ENCODE measurements at places on chromosomes 6 and 20.

GRCh38 chr6:42390228-42390934 lies 61.3 kb downstream of the TRERF1 start:
- no peak for DNase-seq

DNA sequence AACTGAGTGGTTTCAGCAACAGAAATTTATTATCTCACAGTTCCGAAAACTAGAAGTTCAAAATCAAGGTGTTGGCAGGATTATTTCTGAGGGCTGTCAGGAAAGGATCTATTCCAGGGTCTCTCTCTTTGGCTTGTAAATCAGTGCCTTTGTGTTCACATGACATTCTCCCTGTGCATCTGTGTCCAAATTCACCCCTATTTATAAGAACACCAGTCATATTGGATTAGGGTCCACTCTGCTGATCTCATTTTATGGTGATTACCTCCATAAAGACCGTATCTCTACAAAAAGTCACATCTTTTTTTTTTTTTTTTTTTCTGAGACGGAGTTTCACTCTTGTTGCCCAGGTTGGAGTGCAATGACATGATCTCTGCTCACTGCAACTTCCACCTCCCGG lies 68.6 kb upstream of the MARCKS start:
- DNase-seq: no peak

DNA sequence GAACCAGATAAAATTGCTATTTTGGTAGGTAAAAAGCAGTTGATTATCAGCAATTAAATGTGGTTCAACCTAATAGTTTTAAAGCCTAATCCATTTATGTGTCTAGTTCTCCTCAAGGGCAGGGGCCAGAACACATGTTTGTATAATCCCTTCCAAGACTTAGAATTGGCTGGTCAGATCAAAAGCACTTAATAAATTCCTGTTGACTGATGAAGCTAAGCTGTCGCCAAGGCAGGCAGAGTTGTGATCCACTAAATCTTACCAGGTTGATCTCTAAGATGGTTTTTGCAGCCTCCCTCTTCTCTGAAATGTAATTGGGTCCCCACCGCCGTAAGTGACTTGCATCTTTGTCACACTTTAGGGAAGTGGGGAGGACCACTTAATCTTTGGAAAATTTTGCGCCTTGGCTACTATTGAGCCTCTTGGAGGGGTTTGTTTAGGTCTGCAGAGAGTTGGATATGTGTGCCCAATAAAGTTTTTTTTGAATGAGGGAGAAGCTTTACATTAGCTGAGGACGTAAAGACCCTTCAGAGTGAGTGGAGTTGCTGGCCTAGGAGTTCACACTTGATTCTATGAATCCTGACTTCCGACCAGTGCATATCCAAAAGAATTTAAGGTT lies 65.9 kb downstream of the PHF20 start:
- no peak for DNase-seq

DNA sequence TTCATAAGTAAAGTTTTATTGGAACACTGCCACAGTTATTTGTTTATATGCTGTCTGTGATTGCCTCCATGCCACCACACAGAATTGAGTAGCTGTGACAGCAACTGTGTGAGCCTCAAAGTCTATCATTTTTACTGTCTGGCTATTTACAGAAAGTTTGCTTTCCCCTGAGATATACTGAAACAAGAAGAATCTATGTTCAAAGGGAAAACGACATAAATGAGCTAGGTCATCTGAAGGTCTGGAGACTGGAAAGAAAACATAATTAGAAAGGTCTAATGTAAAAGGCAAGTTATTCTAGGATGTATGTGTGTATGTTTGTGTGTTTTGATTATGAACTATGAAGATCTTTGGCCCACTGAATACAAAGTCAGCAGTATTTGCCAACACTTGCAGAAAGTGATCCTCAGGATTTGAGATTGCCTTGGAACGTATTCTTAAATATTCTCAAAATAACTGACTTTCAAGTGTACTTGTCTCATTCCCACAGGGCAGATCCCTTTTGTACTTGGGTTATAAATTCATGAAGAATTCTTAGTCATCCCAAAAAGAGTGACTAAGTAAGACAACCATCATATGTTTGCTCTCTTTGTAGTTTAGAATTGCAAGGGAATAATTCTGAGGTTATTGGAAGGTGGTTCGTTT lies 677.7 kb downstream of the DOK5 start:
- no peak for DNase-seq

DNA sequence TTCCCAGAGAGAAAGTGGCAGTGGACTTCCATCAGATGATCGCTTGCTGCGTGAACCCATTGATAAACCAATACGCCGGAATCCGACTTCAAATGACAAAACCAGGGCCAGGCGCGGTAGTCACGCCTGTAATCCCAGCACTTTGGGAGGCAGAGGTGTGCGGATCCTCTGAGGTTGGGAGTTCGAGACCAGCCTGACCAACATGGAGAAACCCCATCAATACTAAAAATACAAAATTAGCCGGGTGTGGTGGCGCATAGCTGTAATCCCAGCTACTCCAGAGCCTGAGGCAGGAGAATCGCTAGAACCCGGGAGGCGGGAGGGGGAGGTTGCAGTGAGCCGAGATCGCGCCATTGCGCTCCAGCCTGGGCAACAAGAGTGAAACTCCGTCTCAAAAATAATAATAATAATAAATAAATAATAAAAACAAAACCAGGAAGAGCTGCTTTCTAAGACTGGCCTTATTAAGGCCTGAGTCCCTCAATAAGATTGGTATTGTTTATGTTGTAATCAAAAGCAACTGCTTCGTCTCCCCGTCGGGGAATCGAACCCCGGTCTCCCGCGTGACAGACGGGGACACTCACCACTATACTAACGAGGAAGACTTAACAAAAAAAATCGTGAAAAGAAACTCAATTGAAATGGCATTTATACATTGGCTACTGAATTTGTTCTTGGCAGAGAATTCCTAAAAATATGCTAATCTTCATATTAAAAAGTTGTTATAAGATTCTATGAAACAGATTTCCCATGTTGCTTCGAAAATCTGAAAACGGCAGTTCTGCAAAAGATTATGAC lies 110.2 kb upstream of the ZNF184 start:
- DNase-seq: peak; percentile 81

GRCh38 chr6:37126961-37127616 lies 42.9 kb upstream of the PIM1 start:
- no peak for DNase-seq

DNA sequence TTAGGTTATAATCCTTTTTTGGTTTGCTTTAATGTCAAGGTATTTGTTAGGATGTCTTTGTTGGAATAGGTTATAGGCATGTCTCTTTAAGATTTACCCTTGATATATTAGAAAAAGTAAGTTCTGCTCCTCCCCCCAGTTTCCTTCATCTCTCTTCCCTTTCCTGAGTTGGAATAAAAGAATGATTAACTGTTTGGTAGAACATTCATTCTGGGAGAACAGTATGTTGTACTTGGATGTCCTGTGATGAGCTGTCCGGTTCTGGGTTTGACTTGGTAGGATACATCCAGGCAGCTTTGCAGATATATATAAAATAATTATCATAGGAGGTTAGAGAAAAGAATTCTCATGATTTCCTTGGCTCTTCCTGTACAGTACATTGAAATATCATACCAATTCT lies 199.6 kb upstream of the RREB1 start:
- DNase-seq: no peak

- peak; percentile 31 for DNase-seq
These were observed 151.4 kb downstream of the ID4 start for GRCh38 chr6:19988555-19988954.

DNA sequence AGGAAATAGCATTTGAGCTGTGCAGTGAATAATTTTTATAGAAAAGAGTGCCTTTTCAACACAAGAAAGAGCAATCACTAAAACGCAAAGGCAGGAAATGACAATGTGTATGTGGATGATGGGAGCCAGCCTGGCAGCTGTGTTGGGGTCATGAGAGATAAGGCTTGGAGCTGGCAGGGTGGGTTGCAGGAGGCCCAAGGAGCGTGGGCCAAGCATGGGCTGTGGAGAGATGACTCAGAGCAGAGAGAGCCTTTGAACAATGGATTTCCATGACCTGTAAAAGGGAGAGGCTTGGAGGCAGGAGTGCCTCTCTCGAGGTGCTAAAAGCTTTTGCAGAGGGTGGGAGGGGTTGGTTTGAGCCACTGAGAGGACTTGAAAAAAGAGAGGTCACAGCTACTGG lies 6.6 kb upstream of the TBC1D7 start:
- peak; percentile 97 for DNase-seq

GRCh38 chr6:18186540-18187250 lies 31.5 kb downstream of the KDM1B start:
- DNase-seq: no peak

DNA sequence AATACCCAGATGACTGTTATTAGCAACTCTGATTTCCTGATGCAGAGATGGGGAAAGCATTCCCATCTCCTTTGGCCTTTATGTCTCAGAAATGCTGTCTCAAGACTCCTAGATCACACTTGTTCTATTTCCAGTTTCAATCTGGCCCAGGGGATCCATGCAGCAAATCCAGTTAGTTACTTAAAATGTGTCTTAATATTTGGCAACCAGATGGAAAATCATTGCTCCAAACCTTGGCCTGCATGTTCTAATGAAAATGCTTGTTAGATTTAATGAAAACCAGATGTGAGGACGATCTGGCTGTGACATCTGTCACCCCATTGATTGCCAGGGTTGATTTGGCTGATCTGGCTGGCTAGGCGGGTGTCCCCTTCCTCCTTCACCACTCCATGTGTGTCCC lies 125.2 kb downstream of the TSHZ2 start:
- no peak for DNase-seq

GRCh38 chr6:161259302-161259701 lies 14.6 kb downstream of the AGPAT4 start:
- DNase-seq: no peak

DNA sequence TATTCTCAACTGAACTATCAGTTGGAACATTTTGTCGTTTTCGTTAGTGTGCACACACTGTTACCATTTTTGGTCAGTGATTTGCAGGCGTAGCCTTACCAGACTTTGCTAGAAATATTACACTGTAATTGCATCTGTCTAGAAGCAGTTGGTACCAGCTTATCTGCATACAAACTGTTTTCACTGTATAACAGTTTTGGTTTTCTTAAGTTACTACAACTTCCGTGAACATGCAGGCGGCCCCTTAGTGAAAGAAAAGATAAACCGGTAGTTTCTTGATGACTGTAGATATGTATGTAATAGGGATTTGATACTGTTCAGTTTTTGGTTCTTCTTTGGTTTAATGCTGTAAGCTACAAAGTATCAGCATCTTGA lies 1.3 kb downstream of the DSTN start:
- peak; percentile 64 for DNase-seq

GRCh38 chr6:7239590-7239948 lies 73.4 kb downstream of the SSR1 start:
- DNase-seq: no peak

DNA sequence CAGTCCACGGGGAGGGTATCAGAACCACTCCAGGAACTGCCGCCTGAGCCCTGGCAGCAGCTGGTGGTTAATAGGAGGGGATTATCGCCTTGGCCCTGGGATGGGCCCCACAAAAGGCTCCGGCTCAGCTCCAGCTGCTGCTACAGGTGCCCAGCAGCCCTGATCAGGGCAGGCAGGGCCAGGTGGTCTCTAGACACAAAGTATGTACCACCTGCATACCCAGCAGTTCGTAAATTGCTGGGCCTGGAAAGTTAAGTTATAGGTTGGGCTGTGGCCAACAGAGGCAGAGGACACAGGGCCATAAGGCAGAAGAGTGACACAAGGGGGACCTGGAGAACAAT lies 35.1 kb downstream of the RRBP1 start:
- DNase-seq: no peak

- no peak for DNase-seq
These were observed 149.9 kb upstream of the KCNG1 start for GRCh38 chr20:51172558-51173428.

- DNase-seq: no peak
These were observed 128.5 kb downstream of the TPBG start for GRCh38 chr6:82492134-82492533.

DNA sequence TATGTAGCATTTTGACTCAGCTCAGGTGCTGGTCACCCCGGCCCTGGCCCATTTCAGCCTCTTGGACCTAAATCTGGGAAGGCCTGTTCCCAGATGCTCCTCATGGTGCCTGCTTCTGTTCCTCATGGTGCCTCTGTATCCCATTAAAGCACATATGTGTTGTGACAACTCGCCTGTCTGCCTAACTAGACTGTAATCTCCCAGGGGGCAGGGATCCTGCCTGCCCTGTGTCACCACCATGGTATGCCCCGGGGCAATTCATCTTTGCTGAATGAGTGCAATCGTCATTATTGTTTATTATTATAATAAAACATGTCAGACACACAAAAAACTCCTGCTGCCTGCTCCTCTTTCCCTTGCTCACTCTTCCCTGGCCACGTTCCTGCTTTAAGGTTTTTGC lies 62.0 kb downstream of the ZFP64 start:
- no peak for DNase-seq

- DNase-seq: no peak
These were observed 78.4 kb upstream of the CCN6 start for GRCh38 chr6:111975466-111975865.

DNA sequence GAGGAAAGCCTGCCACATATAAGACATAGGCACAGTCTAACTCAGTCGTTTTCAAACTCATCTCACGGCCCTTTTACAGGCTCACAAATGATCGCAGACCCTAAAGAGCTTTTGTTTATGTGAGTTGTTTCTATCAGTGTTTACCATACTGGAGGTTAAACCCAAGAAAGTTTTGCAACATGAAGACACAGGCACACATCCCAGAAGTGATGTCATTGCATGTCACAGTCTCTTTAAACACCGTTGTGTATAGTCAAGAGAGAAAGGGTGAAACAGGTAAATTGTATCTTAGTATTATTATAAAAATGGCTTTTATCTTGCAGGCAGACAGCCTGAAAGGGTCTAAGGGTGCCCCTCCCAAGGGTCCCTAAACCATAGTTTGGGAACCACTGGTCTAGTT lies 96.7 kb downstream of the BACH2 start:
- no peak for DNase-seq

- DNase-seq: no peak
These were observed 34.5 kb upstream of the AVP start for GRCh38 chr20:3119044-3119443.

- peak; percentile 72 for DNase-seq
These were observed 14.5 kb upstream of the WFDC12 start for GRCh38 chr20:45138561-45139300.

GRCh38 chr20:64114356-64114971 lies 7.1 kb upstream of the NPBWR2 start:
- no peak for DNase-seq

DNA sequence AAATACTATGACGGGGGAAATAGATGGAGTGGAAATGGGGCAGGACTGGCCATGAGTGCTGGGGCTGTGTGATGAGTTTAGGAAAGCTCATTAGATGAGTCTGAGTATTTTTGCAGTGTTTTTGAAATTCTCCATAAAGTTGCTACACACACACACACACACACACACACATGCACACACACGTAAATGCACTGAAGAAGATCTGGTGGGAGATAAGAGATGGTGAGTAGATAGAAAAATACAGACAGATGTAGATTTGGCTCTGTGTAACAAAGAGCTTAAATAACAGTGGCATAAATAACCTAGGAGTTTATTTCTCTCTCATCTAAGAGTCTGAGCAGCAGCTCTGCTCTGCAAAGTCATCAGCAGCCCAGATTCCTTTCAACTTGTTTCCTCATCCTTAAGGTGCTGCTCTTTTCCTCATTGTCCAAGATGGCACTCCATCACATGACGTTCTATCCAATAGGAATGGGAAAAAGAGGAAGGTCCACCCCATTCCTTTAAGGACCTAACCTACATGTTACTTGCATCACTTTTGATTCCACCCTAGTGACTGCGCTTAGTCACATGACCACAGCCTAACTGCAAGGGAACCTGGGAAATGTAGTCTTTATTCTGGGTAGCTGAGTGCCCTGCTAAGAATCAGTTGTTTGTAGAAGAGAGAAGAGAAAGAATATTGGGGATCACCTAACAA lies 76.4 kb downstream of the EYA2 start:
- DNase-seq: peak; percentile 42

GRCh38 chr6:148450866-148451265 lies 108.2 kb downstream of the SASH1 start:
- DNase-seq: no peak

Measured in hematopoietic multipotent progenitor cell treated with erythropoietin and hydrocortisone succinate and interleukin-3 and kit ligand, for 8 days (in vitro differentiated cells).